Activated CD8-positive, alpha-beta T cell treated with anti-CD3 and anti-CD28 coated beads for 36 hours (primary cell): ENCODE measurements at places on chromosomes 12 and 14.

DNA sequence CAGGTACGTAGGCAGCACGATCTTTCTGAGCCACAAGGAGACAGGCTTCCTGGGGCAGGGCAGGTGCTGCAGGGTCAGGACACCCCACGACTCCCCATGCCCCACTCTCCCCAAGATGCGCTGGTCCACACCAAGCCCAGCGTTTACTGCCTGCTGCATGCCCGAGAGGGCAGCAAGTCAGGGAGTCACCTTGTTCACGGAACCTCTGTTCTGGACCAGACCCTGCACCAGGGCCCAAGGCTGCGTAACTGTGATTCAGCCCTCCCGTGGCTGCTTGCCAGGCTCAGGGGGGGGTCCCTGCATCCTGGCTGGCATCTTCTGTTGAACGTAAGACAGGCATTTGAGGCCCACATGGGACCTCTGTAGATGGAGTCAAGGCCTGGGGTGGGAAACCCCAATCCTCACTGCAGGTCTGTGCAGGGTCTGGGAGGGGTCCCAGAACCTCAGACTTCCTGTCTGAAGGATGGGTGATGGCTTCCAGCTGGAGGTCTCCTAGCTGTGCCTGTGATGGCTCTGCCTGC, 228.6 kb upstream of the RTL1 start:
- DNase-seq: no peak

GRCh38 chr12:65695113-65695865, 129.0 kb upstream of the HMGA2 start:
- DNase-seq: no peak

DNA sequence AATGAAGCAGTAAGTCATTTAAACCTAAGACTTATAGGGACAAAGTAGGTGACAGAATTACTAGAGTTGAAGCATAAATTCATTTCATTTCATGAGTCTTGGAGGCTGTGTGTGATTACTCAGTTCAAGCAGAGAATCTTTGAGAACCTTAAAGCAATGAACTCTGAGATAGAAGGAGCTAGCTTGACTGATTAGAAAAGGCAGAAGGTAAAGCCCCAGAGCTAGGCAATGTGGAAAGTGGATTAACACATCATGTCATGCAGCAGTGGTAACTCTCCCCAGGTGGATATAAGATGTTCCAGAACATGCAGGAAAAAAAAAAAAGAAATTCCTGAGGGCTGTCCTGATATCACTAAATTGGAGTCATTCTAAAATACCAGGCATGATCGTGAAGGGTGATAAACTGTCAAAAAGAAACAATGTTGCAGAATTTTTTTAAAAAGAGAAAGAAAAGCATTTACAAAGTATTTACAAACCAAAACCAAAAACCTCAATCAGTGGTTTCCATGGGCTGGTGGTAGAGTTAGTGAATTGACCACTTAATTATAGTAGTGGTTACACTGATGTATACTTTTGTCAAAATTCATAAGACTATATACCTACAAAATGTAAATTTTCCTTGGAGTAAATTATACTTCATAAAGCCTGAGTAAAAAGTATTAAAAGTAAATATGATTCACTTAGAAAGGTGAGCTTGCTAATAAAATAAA, 12.7 kb upstream of the SLC16A7 start:
- DNase-seq: peak; percentile 21

- no peak for DNase-seq
Measured at GRCh38 chr12:1279050-1279449, 288.0 kb downstream of the ERC1 start.

- DNase-seq: no peak
Measured at GRCh38 chr12:14605401-14605989, 37.8 kb upstream of the PLBD1 start.

DNA sequence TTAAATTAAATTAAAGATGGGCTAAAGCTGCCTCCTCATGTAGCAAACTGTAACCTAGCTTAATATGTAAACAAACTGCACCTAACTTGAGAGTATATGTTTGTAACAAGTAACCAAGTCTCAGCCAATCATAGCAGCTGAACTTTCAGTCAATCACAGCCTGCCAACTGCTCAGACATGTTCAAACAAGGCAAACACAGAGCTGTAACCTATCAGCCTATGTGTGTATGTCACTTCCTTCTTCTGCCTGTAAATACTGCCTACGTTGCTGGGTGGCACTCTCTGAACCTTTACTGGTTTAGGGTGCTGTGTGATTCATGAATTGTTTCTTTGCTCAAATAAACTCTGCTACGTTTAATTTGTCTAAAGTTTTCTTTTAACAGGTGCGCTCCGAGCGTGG, 2.9 kb downstream of the SERPINA6 start:
- DNase-seq: no peak

DNA sequence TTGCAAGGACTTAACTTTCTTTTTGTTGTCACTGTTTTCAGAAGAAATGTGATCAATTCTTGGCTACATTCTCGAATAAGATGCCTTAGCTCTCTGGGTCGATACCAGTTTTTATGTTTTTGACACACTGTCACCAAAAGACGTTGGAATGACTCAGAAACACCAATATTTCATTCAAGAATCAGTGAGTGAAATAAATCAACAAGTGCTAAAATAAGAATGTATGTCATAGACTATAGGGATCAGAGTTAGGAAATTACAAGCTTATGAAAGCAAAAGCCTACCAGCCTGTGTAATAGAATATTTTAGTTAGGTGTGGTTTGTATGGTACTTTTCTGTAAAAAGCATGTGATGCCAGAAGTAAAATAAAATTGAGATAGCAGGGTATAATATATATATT, 17.8 kb downstream of the PPHLN1 start:
- DNase-seq: no peak

GRCh38 chr12:132360410-132360809, 31.0 kb upstream of the GALNT9 start:
- no peak for DNase-seq

DNA sequence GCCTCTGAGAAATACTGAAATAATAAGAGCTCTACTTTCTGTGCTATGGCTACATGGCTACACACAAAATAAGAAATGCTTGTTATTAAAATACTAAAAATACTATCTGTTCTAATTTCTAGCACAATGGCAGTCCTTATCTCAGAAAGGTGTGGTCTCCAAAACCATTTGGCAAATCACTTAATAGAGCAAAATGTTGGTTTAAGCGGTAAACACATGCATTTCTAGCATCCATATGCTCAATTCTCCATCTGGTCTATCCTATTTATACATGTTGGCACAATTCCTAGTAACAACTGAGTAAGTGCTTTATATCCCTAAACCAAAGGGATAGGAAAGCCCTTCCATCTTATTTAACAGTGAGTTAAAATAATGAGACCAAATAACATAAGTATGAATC, 107.0 kb downstream of the PAPLN start:
- no peak for DNase-seq

DNA sequence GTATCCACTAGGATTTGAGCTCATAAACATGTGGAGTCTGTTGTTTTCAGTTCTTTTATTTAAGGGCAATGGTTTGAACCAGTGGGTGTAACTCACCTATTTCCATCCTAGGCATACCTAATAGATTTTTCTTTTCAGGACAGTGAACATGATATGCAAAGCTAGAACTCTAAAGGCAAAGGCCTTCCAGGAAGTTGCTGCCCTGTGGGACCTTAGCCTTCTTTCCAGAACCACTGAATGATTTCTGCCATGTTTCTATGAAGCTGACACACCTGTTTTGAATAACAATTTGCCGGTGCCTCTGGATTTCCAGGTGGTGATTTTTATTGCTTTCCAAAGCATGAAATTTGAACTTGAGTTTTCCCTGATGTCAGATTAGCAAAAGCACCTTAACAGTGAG, 372.9 kb upstream of the FAR2 start:
- no peak for DNase-seq

DNA sequence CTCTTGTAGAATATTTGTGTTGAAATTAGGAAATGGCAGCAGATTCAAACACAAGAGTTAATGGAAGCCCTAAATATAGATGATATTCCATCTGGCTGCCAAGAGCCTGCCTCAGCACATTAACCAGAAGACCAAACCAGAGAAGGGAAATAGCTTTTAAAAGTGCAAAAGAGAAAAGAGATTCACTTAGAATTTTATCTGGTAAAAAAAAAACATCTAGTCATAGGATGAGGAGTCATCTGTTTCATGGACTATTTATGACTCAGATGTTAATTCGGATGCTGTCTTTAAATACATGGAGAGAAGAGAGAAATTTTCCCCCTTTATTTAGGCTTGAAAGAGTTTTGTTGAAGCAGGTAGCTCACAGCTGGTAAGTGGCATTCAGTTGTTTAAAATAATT, 201.6 kb upstream of the NUDT4 start:
- DNase-seq: no peak

- no peak for DNase-seq
Measured at GRCh38 chr12:93943780-93944179, 204.6 kb upstream of the PLXNC1 start.

DNA sequence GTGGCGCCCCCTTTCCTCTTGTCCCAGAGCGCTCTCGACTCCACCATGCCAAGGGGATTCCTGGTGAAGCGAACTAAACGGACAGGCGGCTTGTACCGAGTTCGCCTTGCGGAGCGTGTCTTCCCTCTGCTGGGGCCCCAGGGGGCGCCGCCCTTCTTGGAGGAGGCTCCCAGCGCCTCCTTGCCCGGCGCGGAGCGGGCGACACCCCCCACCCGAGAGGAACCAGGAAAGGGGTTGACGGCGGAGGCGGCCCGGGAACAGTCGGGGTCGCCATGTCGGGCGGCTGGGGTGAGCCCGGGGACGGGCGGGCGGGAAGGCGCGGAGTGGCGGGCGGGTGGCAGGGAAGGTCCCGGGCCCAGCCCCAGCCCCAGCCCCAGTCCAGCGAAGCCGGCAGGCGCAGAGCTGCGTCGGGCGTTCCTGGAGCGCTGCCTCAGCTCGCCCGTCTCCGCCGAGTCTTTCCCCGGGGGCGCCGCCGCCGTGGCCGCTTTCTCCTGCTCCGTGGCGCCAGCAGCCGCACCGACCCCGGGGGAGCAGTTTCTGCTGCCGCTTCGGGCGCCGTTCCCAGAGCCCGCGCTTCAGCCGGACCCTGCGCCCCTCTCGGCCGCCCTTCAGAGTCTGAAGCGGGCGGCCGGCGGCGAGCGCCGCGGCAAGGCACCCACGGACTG, 376 bp downstream of the INSM2 start:
- peak; percentile 15 for DNase-seq

- no peak for DNase-seq
Measured at GRCh38 chr14:22801716-22802115, 13.5 kb downstream of the SLC7A7 start.

DNA sequence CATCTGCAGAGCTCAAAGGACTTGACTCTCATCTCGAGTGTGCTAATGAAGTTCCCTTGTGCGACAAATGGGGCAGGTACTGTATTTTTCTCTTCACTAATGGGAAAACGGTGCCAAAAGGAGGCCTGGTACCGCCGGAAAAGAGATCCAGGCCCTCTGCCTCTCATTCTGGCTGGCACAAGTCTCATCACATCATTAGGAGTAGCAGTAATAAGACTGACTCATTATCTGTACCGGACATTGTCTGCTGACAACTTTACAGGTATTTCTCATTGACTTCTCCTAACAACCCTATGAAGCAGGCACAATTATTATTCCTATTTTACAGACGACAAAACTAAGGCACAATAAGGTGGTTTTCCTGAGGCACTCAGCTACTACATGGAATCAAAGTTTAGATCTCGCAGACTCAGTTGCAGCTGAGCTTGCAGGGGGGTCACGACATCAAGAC, 668 bp downstream of the APPL2 start:
- peak; percentile 7 for DNase-seq

DNA sequence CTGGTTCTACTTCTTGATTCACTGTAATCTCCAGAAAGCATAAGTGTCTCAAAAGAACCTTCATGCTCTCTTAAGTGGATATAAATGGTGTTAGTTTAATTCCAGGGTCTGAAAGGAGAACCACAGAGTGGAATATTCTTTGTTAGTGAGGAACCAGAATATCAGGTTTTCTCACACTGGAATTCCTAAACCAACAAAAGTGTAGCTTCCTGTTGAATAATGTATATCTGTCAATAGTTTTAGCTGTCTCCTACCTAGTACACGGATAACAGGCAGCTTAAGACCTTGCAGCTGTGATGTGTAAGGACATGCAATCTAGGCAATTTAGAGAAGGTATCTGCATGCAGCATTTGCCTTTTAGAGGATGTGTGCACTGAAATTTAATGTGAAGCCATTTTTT, 24.0 kb downstream of the LRIG3 start:
- DNase-seq: no peak

DNA sequence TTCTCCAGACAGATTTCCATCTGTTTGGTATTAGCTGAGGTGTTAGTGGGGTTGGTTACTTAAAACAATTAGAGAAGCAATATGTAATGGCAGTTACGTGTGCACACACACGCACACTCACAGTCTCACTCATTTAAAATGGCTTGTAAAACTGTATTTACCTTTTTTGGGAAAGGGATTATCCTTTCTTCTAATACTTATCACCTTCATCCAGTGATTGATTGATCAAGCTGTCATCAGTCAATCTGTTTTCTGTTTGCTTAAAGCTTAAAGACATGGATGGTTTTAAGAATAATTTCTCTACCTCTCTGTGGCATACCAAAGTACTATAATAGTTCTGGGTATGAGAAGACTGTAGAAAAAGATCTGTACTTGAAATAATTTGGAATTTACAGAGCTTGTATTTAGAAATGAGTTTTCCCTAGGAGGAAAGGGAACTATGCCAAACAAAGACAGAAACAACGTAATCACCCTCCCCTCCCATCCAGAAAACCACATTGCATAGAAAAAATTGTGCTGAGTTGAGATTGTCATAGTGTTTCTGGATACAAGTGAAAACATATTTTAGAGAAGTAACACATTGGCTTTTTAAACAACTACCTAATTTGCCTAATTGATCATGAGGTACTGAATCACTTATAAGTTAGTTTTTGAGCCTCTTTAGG, 455.8 kb downstream of the PCNX1 start:
- no peak for DNase-seq
